ENCODE measurements at places on chromosomes 5 and 9.

GRCh38 chr9:93045521-93045920 is 13.0 kb upstream of the SUSD3 start:
- DNase-seq = no peak

DNA sequence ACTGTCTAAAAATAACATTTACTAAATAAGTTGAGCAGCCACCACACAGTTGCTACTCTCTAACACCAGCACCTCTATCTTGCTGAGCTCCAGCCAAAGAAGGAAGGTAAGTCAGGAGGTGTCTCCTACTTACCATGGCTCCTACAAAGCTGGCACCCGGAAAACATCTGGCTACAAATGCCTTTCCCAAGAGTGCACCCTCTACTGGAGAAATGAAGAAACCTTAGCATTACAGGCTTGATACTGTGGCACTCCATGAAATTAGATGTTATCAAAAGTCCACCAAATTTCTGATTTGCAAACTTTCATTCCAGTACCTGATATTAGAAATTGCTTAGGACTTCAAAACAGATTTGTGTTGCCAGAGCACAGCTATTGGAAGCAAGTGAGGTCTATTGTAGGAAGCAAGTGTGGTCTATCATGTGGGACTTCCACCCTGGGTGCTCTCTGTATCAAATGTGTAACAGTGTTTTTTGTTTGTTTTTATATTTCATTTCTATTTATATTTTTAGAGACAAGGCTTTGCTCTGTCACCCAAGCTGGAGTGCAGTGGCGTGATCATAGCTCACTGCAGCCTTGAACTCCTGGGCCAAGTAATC is 25.7 kb upstream of the RFK start:
- no peak for DNase-seq

- DNase-seq = no peak
These were observed 84.0 kb downstream of the ZSWIM6 start for GRCh38 chr5:61416010-61416409.

DNA sequence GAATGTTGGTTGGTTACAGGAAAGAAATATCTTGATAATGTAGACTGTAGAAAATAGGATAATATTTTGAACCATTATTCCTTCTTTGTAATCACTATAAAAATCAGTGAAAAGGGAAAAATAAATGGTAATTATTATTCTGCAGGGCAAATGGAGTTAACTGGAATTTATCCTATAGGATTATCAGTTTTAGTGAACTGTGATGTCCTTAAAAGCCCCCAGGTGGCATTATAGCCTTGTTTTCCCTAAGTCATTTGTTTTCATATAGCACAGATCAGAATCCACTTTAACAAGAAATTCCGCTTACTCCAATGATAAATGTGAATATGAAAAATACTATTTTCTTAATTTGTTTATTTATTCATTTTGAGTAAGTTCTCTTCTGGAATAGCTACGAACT is 26.2 kb upstream of the WDR41 start:
- DNase-seq = no peak

DNA sequence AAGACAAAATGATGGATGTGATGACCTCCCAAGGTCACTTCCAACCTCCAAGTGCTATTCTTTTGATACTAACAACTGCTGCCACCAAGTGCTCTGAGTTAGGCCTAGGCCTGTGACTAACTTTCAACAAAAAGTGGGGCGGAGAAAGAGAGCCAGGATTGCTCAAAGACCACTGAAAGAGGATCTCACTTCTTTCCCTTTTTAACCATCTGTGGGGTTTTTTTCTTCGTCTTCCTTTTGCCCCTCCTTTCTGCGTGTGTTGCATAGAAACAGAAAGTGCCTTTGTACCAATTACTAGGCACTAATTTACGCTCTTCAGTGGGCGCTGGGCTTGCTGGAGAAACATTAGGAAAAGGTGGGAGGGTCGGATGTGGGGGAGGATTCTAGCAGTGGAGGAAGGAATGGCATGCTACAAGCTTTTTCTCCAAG is 8.0 kb downstream of the KLF9 start:
- peak; percentile 16 for DNase-seq

DNA sequence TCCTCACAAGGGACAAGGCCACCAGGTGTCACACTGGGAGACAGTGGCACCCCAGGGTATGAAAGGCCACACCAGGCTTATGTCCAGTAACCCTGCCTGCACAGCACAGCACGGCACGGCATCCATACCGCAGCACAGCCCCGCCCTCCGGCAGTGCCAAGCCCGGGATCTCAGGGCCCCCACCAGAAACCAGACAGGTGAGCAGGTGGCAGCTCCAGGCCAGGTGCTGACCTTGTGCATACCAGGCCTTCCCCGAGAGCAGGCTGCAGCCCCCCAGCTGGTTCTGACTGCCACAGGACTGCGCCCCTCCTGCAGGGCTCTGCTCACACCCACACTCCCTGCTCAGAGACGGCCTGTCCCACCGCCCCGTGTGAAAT is 56.5 kb downstream of the ADAMTS2 start:
- no peak for DNase-seq

- DNase-seq = no peak
These were observed 781.2 kb downstream of the TLE4 start for GRCh38 chr9:80352967-80353366.

GRCh38 chr9:85522459-85523092 is 219.2 kb downstream of the AGTPBP1 start:
- peak; percentile 7 for DNase-seq

- peak; percentile 10 for DNase-seq
These were observed 902 bp downstream of the HABP4 start for GRCh38 chr9:96450613-96451528.

DNA sequence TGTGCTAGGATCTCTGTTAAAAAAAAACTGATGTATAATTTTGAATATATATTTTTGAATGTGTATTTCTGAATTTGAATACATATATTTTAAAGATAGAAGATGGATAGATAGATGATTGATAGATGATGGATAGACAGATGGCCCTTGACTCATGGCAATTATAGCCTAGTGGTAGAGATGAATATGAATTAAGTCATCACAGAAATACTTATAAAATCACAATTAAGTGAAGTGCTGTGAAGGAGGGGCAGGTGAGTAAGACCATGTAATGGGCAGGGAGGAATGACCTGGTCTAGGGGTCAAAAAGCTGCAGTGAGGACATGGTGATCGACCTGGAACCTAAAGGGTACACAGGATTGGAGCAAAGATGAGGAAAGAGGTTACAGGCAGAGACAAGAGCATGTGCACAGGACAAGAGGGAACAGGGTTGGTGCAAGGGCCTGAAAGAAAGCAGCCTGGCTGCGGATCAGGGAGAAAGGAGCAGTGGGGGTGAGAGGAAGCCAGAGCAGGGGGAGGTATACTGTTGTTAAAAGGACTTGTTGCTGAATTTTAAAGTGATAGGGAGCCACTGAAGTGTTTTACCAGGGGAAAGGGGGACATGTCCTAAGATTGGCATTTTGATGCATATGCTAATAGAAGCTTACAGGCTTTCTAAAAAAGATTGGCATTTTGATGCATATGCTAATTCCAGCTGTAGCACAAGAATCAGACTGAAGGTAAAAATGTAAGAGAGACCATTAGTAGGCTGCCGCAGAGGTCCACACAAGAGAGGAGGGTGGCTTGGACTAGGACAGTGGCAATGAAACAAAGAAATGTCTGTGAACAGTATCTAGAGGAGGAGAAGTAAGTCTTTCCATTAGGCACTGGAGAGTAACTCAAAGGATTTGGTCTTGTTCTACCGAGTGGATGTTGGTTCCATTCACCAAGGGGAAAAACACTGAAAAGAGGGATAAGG is 527.8 kb downstream of the AGTPBP1 start:
- DNase-seq = no peak

GRCh38 chr5:6576861-6577501 is 55.9 kb downstream of the NSUN2 start:
- no peak for DNase-seq

GRCh38 chr5:138979684-138980280 is 104.6 kb upstream of the LRRTM2 start:
- peak; percentile 6 for DNase-seq

GRCh38 chr5:75729321-75729720 is 12.1 kb upstream of the POC5 start:
- no peak for DNase-seq

DNA sequence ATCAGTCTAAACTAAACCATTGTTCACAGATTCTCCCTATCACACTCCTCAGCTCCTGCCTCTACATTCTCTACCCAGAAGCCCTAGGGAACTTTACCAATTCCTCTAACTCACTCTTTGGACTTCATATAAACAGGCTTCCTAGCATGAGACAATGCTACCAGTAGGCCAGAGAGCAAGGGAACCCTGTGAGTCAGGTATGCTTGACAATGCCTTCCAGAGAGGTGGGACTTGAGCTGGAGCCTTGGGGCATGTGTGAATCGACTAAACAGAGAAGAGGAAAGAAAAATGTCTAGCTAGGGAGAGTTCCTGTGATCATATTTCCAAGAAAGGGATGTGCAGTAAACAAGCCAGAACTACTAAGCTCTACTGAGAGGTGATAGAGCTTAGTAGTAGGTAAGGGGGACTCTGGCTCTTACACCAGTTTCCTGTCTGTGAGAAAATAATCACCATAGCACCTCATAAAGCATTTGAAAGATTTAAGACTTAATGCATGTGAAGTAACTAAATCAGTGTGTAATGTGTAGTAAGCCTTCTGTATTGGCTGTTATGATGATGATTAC is 6.4 kb upstream of the RFK start:
- DNase-seq = no peak

DNA sequence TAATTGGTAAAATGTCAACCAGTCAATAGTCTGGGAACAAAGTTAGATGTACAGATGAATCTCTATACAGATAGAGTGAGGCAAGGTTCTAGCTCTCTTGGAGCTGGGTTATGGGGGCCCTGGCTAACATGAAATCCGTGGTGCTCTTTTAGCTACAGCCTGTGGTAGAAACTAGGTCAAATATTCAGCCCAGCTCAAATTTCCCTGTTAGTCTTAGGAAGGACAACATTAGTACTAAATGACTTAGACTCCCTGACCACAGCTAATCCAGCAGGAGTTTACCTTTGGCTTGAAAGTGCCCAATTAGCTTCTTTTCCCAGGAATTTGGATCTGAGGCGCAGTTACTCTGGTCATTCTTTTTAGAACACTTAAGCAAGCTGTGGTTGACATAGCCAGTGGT is 170.5 kb downstream of the DMRTA1 start:
- DNase-seq = no peak

DNA sequence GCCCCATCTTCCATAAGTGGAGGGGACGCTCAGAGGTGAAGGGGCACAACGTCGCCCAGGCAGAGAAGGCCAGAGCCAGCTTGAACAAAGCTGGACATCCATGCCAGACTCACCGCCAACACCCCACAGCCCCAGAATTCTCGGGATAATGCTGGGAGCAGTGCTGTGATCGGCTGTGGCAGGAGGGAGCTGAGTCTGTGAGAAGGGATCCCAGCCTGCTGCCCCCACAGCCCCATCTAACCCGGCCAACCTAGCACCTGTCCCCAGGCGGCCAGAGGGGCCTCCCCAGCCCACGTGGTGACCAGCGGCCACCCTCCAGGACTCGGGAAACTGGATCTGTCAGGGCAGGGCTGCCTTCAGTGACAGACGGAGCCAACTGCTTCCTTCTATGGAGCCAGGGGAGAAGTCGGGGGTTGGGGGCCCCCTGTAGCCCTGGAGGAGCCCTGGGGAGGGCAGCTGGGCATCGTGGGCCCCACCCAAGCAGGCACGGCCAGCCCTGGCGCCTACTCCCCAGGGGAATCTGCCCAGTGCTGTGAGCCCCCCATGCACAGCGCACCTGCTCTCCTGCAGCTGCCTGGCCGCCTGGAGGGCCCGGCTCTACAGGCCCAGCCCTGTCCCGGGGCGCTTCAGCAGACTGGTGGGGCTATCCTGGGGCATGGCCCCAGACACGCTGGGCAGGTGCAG is 6.0 kb downstream of the BRD3 start:
- DNase-seq = no peak

- no peak for DNase-seq
These were observed 6.5 kb downstream of the HK3 start for GRCh38 chr5:176892663-176893062.

GRCh38 chr5:140150201-140150600 is 24.5 kb downstream of the IGIP start:
- DNase-seq = no peak

DNA sequence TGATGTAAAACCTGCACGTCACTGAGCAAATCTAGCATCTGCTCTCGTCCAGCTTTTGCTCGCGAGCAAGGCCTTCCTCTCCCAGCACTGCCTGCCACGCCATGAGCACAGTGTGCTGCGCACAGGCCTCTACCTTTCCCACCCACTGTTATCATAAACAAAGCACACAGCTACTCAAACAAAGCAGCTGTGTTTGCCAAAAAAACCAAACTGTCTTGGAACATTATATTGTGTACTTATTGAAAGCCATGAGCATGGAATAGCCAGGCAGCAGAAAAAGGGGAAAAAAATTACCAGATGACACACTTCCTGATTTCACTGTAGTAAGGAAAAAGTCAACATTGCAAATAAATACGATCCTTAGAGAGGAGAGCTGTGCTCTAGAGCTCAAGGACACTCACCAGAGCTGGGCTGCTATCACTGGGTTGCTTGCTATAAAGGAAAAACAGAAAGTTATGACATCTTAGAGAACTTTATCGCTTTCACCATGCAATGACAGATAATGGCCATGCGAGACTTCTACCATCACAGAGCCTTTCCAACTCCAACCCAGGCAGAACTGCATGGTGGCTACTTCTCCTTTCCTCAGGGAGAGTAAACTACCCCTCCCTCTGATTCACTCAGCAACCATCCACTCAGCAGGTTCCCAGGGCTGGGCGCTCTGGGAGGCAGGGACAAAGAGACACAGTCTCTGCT is 69.6 kb downstream of the EPB41L4B start:
- no peak for DNase-seq

DNA sequence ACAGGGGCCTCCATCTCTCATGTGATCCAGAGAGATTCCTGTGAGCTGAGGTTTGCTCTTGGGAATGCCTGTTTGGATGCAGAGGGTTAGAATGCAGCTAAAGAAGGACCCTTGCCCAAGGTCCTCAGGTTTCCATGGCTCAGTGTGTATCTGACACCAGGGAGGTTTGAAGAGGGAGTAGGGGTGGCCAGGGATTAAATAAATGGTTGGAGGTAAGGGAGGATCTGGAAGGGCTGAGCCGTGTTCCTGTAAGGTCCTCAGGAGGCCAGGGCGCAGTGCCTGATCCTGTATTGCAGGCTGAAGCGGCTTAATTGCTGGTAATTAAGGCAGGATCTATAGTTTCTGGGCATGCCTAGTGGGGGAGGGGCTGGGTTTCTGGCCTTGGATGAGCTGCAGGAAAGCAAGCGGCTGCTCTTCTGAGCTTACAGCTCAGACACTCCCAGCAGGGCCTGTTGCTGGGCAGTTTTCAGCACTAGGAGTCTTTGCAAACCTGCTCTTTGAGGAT is 41.5 kb upstream of the MAP1B start:
- no peak for DNase-seq

GRCh38 chr9:95229230-95229915 is 88.1 kb downstream of the FANCC start:
- no peak for DNase-seq
